ENCODE measurements at places on chromosomes 12 and 14.
A peak's percentile ranks its signal among the peaks of the same experiment; 100 is the strongest.

DNA sequence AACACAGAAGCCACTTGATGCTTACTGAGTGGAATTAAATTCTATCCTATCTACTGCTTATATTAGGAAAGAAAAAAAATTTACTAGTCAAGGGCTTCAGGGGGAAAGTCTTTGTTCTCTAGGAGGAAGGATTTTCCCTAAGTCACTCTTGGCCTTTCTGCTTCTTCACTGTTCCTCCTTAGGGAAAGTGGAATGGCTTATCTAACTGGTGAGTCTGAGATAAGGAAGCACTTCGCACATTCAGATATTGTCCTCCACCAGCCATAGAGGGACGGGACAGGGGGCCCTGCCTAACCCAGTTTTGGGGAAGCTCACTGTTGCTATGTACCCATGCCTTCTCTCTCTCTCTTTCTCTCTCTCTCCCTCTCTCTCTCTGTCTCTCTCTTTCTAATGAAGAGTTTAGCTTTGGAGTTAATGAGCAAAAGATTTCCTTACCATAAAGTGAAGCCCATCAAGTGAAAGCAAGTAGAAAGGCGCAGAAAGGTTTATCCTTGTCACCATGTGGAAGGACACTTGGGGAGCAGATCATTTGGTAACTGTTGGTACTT is 450.6 kb downstream of the ZFP36L1 start:
- no peak for DNase-seq

DNA sequence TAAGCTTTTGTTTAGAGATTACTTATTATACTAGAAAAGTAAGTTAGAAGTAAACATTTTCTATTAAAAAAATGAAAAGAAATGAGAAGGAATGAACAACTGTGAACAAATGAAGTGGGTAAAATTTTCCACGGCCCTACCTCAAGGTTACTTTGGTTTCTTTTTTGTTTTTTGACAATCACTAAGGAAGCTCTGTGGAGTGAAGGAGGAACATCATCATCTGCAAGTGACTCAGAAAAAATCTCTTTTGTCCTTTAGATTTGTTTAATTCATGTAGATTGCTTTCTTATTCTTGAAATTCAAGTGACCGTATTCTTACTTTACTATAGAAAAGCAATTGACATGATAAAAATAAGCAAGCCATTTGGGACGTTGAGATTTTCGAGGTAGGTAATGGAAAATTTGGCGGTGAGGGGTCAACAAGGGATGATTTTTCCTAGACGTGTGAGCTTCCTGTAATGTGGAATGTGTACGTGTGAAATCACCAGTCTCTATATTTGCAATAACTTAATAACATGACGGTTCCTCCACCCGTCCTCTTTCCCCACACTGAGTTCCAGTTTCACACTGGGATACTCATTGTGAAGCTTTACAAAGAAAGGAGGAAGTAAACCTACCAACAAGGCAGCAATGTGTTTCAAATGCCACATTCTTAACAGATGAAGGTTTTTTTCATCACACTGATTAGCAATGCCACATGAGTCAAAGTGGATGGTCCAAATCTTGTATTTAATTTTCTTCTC is 62.3 kb upstream of the EGLN3 start:
- no peak for DNase-seq

DNA sequence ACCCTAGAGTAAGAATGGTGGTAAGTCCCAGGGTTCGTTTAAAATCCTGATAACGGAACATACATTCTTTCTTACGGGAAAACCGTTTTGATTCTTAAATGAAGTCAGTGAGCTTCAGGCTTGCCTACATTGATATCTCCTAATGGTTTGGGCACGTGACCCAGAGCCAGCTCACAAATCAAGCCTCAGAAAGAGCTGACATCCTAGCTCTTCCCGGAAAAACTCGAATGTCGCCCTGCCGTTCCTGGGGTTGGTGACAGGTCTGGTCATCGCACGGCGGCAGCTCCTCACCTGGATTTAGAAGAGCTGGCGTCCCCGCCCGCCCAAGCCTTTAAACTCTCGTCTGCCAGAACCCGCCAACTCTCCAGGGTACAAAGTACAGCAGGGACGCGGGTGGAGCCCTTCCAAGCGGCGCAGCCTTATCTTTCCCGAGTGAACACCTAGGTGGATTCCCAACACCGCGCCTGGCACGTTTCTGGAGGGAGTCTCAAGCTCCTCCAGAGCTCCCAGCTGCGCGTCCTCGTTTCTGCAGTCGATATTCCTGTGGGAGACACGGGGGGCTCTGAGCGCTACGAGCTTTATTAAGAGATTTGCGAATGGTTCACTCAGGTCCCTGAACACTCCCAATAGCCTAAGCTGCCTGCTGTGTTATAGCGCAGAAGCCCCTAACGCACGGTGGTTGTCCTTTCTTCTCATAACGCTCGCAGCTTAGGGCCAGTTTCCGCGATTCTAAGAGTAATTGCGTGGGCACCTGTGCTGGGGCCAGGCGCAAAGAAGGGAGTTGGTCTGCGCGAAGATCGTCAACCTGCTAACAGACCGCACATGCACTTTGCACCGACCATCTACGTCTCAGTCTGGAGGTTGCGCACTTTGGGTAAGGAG is at the start of gene SSTR1:
SSTR1 (plus strand) TSS at position 169 of the 882 bp plus-strand sequence. CDS start 1,486 bp downstream, outside the sequence.
- no peak for DNase-seq

- peak; percentile 91 for DNase-seq
These were observed 10.7 kb downstream of the STAC3 start for GRCh38 chr12:57240066-57240921.

DNA sequence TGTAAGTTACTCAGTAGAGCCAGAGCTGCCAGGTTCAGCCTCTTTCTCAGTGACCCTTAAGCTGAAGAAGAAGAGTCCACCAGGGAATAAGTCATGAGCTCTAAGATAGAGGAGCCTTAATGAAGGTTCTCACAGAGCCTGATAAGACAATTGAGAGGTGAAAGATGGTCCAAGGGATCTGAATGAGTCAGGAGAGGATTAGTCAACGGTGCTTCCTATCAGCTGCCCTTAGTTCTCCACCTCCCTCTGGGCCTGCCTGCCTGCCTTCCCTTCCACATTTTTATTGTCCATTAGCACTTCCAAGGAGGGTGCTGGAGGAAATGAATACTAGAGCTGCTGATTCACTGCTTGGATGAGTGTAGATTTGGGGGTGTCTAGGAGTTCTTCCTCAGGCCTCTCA is 161.7 kb upstream of the RMST start:
- DNase-seq: no peak

DNA sequence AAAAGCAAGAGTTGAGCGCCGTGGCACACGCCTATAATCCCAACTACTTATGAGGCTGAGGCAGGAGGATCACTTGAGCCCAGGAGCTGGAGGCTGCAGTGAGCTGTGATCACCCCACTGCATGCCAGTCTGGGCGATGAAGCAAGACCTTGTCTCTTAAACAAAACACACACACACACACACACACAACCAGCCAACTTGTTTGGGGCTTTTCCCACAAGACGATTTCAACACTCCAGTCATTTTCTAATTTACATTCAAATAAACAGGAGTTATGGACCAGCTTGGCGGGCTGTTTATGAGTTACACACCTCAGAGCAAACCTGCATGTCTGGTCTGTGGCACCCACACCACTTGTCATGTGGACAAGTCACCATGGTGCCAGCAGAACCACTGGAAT is 6.7 kb downstream of the GLTP start:
- DNase-seq: no peak

DNA sequence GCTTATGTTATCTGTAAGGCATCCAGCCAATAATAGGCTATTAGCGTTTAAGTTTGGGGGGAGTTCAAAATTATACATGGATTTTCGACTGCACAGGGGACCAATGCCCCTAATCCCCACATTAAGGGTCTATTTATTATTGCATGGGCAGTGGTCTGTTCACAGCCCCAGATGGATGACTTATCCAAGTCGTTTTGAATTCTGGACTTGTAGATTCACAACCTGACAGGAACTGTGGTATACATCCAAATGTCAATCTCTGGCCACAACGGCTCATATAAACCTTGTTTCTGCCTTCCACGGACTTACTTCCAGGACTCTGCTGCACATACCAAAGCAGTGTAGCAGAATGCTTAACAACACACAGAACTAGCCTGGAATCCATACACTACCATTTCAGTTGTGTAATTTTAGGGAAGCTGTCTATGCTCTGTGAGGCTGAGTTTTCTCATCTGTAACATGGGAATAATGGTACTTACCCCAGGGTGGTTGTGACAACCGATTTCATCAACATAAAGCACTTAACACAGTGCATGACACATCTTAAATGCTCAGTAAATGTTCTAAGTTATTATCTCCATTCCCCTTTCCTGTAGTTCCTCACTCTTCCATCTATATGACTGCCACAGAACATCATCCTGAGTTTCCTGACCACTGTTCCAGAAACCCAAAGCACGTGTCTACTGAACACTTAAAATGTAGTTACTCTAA is 3.7 kb downstream of the DDX24 start:
- no peak for DNase-seq

DNA sequence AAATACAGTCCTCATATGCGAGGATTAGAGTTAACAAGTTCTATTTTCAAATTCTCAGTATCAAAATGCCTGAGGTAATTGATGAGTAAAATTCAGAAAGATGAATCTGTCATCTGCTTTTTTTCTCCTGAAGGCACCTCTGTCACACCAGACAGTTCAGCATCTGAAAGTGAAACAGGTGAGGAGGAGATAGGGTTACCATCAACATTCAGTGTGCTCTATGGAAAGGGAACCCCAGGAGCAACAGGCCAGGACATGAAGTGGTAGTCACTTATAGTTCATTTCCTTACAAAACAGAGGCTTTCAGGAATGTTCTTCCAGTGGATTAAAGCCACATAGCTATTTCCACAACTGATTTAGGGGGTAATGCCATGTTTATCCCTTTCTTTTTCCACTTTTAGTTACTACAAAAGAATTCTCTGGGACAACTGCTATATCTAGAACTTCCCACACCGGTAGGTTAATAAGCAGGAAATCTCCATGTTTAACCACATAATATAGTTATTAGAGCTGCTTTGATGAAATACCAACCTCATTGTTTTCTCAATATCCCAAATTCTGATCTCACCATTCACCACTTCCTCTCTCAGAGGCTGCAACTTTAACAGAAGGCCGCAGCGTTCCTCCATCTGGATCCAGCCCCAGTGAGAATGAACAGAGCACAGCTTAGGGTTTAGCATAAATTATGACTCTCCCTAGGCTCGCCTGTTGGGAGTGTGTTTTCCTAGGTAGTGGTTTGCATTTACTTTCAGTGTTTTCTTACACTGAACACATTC is 177.0 kb upstream of the CNTN1 start:
- DNase-seq: no peak

GRCh38 chr12:120763250-120763649 is 37.6 kb downstream of the ACADS start:
- DNase-seq: no peak

DNA sequence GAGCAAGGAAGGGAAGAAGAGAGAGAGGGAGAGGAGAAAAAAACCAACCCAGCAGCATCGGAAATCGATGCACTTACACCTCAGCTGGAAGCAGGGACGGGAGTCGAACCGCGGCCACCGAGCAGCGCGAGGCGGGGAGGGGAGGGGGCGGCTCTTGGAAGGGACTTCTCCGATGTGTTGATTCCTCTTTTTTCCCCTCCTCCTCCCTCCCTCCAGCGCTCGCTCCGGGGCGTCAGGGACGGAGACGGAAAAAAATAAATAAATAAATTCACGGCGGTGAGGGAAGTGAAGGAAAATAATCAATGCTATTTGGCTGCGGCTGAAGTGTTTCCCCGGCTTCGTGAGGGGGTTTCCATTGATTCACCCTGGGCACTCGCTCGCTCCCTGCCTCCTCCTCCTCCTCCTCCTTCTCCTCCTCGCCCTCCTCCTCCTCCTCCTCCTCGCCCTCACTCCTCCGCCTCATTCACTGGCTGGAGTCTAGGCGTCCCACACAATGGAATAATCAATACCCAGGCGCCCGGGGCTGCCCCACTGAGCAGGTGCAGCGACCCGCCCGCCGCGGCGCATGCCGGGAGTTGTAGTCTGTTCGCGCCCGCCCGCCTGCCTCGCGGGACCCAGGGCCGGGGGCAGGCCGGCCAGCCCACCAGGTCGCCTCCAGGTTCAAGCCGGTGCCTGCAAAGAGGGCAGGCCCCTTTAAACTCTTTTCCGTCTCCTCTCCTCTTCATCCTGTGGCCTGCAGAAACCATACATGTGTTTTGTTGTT is at the start of gene ZFHX2:
ZFHX2 (minus strand) TSS at position 500 of the 763 bp plus-strand sequence. CDS start 16,440 bp downstream, outside the sequence.
- DNase-seq: peak; percentile 94

DNA sequence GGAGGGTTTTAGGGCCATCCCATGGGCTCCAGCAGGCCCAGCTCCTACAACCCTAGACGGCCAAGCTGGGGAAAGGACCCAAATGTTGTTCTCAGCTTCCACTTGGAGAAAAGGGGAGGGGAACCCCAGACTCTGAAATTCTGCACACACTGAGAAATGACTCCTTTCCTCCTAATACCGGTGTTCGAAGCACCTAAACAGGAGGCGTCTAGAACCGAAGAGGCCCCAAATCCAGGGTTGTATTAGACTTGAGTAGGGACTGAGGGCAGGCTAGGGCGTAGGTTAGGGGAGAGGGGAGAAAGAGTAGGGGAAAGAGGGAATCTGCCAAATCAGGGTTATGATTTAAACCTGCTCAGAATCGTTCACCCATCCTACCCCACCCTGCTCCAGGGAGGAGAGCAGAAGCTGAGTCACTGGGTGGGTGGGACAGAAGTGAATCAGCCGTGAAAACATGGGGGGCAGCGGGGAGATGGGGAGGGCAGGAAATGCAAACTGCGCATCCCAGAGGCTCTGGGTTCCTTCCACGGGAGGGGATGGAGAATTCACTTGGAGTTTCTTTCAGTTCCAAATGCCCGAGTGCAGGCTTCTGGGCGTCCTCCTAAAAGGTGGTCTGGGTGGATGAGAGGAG is 1.0 kb downstream of the IGFBP6 start:
- DNase-seq: no peak

- peak; percentile 65 for DNase-seq
These were observed 21.5 kb upstream of the GNS start for GRCh38 chr12:64780531-64781279.

- DNase-seq: no peak
These were observed 27.6 kb downstream of the RDH12 start for GRCh38 chr14:67729072-67729885.

GRCh38 chr12:92098594-92099380 is 46.9 kb downstream of the BTG1 start:
- DNase-seq: no peak

Measured in activated effector memory CD4-positive, alpha-beta T cell treated with anti-CD3 and anti-CD28 coated beads, Interleukin-2, amount 50 U/mL, for 16 hours (primary cell).